GM23248 (cell line): ENCODE measurements at places on chromosomes 1 and 21.
A peak's percentile ranks its signal among the peaks of the same experiment; 100 is the strongest.

DNA sequence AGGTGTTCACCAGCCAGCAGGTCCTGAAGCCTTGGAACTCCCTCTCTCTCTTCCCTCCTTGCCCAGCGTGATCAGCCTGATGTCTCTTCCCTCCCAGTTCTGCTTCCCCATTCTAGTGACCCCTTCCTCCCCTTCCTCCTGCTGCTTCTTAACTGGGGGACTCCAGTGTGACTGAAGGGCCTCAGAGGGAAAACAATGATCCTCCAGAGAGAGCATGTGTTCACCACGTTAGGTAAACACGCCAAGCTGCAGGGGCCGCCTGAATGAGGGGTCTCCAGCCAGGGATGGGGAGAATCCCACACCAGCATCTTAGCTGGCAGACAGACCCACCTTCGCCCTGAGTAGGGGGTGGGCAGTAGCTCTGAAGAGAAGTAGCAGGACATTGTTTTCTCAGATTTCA is 124.8 kb downstream of the TMEM53 start:
- DNase-seq: no peak

DNA sequence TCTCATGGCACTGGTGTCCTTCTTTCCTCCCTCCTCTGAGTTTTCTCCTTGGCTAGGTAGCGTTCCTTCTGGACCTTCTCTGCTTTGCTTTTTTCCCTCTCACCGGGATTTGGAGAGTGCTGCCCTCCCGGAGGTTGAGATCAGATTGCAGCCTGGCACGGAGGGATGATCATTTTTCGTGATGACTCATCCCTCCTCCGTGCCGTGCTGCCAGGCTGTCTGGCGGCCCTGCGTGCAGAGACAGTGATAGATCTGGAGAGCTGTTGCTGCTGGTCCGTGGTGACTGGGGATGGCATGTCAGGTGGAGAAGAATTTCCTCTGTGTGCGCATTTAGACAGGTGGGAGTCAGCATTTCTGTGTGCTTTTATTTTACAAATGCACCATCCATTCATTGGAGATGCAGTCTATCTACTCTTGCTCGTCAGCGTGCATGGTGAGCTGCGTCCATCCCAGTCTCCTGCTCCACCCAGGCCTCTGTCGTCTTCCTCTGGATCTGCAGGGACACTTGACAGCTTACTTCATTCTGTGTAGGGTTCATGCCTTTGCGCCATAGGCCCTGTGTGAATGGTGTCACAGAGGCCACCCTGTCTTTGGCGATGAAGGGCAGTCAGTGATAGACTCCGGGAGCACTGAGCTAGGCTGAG is 104.4 kb downstream of the PCBP3 start:
- DNase-seq: peak; percentile 90

DNA sequence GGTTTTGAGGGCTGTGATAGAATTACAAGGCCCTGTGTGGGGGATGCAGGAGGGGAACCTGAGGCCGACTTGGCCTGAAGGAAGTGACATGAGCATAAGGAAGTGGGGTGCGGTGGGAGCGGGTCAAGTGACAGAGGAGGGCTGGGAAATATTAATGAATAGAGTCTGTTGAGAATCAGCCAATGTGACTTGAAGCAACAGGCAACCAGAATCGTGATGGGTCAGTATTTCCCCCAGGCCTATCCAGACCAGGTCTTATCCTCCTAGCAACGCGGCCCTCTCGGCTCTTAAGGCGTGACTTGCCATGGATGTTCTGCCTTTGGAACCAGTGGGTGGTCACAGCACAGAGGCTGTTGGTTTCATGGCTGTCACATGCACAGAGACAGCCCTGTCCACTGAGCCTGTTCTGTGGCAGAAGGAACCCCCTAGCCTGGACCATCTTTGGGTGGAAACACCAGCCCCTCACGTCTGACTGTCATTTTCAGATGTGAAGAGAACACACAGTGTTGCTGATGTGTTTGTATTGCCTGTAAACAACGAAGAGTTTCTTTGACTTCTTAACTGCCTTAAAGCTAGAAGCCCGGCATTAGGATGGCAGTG is 468.8 kb downstream of the CAMTA1 start:
- DNase-seq: no peak

GRCh38 chr1:227889047-227889862 is 58.5 kb downstream of the WNT9A start:
- no peak for DNase-seq

- DNase-seq: no peak
Measured at GRCh38 chr21:41876396-41876795, 2.7 kb downstream of the PRDM15 start.
